ENCODE measurements at places on chromosomes 5 and 9.

- DNase-seq, result no peak
Measured at GRCh38 chr9:70352356-70352755, 62.1 kb downstream of the KLF9 start.

DNA sequence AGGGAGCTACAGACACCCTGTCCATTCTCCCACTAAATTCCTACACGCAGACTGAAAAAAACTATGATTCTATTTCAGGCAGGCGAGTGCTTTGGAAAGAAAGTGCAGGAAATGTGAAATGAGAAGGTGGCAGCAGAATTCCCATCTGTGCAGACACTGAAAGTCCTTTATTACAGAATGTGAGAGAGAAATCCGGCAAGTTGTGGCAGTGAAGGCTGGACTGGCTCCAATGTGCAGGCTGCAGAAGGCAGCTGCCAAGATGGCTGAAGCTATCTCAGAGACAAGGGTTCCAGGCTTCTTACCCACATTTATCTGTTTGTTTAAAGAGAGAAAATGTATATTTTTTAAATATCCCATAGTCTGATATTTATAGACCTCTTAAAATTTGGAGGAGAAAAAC lies 161.8 kb upstream of the VLDLR start:
- DNase-seq, result no peak

DNA sequence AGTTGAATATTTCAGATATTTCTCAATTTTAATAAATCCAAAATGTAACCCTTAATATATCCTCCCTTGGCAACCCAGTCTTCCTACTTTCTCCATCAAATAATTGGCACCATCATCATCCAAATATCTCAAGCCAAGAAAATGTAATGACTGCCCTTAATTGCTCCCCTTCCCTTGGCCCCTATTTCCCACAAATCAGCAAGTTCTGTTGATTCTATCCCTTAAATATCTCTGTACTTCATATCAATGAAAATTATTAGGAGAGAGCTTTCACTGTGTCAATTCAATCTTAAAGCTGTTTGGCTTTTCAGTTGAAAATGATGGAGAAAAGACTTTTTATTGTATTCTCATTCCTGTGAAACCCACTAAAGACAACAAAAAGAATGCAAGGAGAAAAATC lies 349.8 kb downstream of the HINT1 start:
- no peak for DNase-seq

GRCh38 chr5:71695071-71695470 lies 24.0 kb upstream of the CARTPT start:
- DNase-seq, result no peak

DNA sequence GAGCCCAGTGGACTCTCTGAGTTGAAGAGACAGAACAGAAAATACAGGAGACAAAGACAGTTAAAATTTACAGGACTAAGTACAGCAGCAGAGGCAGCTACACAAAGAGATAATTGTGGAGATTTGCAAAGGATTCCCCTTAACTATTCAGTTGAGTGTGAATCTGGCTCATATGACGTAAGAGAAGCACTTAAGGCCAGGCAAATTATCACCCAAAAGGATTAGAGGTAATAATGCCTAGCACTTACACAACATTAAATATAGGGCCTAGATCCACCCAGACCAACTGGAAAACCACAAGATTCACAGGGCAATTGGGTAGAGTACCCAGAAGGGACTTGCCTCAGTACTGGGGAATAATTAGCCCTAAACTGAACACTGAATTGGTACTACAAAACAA lies 41.3 kb downstream of the ADAMTS6 start:
- DNase-seq, result no peak

DNA sequence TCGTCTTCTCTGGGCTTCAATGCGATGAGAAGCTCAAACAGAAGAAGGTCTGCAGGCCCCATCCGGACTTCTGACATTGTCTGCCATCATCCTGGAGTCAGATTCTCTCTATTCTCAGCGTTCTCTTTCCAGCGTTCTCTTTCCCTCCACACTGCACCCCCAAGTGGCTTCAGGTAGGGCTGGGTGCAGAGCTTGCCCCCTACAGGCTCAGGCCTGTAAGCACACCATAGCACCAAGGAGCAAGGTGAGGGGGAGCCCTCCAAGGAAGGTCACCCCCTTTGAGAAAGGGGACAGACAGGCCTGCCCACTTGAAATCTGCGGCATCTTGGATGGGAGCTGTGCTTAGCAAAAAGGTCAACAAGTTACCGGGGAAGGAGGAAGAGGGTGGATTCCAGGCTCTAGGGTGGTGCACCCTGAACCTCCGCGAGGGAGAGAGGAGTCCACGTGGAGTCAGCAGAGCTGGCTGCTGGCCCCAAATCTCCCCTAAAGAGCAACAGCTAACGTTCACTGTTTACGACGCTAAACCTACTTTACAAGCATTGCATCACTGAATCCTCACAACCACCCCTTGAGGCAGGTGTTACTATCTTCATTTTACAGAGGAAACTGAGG lies 27.5 kb downstream of the GPX3 start:
- DNase-seq, result peak; percentile 34
